ENCODE measurements at places on chromosomes 16 and 17. TPM values are rescaled to one million over a fixed set of nuclear protein-coding genes. Genes with fewer than 3 reads are reported as not detected.

NRN1L gene
- 2.1 TPM for total RNA-seq

ZG16 gene
- 0.06 TPM for total RNA-seq

RPS6KB1 gene
- total RNA-seq: 25.1 TPM

KRTAP9-8 gene
- total RNA-seq: not detected
